Activated effector memory CD4-positive, alpha-beta T cell treated with Interleukin-2 at 50 U/mL for 16 hours (primary cell): ENCODE measurements at places on chromosomes 5 and 9.

- no peak for DNase-seq
Observed at GRCh38 chr9:93830012-93830596, 125.1 kb downstream of the BARX1 start.

- no peak for DNase-seq
Observed at GRCh38 chr5:15807871-15808270, 307.9 kb downstream of the FBXL7 start.

DNA sequence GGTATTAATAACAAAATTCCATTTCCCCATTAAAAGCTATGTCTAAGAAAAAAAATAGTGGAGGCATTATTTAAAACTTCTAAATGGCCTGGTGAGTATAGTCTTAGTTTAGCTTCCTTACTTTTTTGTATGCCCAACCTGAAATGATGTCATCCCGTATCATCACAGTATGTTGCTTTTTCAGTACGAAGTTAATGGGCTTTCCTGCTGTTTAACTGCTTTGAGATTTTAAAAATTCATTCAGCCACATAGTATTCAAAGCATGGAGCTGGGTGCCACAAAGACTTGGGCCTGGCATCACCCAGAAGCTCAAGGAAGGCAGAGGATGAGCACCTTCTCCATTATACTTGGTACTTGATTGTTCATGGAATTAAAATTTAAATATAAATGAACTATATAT lies 7.4 kb downstream of the F2RL2 start:
- no peak for DNase-seq

- no peak for DNase-seq
Observed at GRCh38 chr5:159198063-159199036, 11.0 kb downstream of the RNF145 start.

DNA sequence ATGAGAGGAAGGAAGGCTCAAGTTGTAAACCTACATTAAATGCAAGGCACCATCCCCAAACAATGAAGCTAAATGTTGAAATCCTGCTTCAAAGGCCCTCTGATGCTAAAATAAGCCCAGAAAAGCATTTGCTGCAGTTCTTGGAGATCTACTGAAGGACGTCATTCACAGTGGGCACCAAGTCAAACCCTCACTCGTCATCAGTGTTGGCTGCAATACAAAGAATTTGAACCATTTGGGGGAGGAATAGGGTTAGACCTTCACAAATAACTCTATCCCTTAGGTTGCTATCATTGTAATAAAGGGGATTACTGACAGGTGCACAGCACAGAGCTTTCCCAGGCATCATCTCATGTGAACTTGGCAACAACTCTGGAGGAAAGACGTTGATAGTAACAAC lies 9.3 kb upstream of the MEGF9 start:
- no peak for DNase-seq

DNA sequence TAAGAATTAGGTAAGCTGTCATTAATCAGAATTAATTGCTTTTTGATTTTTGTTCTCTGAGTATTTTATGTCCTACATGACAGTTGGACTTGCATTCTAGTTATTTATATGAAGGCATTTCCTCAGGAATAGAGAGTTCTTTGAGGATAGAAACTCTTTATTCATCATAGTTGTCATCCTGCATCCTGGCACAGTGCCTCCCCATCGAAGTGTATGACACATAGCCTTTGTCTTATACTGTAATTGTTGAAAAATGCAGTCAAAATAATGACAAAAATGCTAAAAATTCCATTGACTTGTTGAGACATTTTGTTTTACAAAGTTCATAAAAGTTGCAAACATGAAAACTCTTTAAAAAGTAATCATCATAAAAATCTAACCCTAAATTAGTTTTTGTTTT lies 36.5 kb downstream of the CFAP95 start:
- no peak for DNase-seq

DNA sequence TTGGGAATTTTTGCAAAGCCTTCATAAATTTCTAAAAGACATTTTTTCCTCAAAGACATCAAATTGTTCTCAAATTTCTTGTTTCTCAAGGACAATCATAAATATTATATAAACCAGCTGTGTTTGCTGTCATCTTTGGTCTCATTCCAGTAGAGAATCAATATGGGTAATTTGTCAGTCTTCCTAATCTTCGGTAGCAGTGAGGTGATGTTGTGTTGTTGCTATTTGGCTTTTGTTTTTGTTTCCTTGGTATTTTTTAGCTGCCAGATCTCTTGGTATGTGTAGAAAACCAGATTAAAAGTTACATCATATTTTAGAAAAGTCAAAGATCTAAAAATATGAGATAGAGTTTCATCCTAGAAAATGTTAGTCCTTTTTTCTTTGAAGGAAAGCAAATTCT lies 87.5 kb downstream of the CAMK4 start:
- no peak for DNase-seq

- no peak for DNase-seq
Observed at GRCh38 chr5:174145821-174146220, 100.3 kb downstream of the NSG2 start.

GRCh38 chr5:24817966-24818365 lies 173.2 kb upstream of the CDH10 start:
- DNase-seq = no peak

GRCh38 chr5:138819081-138819480 lies 56.1 kb downstream of the LRRTM2 start:
- no peak for DNase-seq

DNA sequence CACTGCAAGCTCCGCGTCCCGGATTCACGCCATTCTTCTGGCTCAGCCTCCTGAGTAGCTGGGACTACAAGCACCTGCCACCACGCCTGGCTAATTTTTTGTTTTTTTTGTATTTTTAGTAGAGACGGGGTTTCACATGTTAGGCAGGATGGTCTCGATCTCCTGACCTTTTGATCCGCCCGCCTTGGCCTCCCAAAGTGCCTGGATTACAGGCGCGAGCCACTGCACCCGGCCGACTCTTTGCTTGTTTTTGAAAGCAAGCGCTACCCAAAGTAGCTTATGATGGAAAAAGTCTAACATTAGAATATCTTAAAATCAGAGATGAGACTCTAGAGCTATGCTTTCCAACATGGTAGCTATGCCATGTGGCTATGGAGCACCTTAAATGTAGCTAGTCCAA lies 585.5 kb upstream of the ITGA1 start:
- no peak for DNase-seq

- DNase-seq = no peak
Observed at GRCh38 chr5:141532726-141533125, 43.8 kb downstream of the PCDHGC5 start.

DNA sequence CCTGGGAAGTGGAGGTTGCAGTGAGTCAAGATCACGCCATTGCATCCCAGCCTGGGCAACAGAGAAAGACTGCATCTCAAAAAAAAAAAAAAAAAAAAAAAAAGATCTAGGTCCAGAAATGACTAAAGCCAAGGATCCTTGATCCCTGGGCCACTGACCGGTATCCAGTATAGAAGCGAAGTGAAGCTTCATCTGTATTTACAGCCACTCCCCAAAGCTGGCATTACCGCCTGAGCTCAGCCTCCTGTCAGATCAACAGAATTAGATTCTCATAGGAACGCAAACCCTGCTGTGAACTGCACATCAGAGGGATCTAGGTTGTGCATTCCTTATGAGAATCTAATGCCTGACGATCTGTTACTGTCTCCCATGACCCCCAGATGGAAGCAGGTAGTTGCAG lies 9.3 kb downstream of the CSNK1A1 start:
- no peak for DNase-seq

- no peak for DNase-seq
Observed at GRCh38 chr9:79489261-79490000, 82.3 kb upstream of the TLE4 start.

- DNase-seq = no peak
Observed at GRCh38 chr5:423233-423565, 19.8 kb upstream of the EXOC3 start.
